ENCODE measurements at places on chromosomes 4 and X.

- DNase-seq = no peak
Observed at GRCh38 chrX:16077811-16078210, 45.6 kb upstream of the GRPR start.

GRCh38 chrX:118493016-118493415 is 2.6 kb upstream of the DOCK11 start:
- DNase-seq = no peak

- no peak for DNase-seq
Observed at GRCh38 chrX:119492463-119492862, 24.2 kb downstream of the SLC25A5 start.

GRCh38 chrX:78769946-78770345 is 22.4 kb downstream of the LPAR4 start:
- DNase-seq = no peak

- DNase-seq = no peak
Observed at GRCh38 chr4:73442275-73442674, 6.3 kb downstream of the AFP start.

DNA sequence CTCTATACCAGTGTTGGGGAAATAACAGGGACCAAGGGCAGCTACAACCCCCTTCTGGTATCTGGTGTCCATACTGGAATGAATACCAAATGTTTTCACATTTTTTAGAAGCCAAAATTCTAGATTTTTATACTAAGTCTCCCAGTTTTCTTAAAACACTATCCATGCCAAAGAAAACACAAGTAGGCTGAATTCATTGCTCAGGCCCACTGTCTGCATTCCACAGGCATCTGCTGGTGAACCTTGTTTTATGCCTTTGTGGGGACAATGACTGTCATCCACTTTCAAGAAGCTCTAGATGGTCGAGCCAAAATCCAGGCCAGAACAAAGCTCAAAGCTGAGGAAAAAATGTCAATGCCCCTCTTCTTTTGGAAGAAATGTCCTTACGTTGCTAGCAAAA is 213.4 kb upstream of the RASGEF1B start:
- DNase-seq = no peak

DNA sequence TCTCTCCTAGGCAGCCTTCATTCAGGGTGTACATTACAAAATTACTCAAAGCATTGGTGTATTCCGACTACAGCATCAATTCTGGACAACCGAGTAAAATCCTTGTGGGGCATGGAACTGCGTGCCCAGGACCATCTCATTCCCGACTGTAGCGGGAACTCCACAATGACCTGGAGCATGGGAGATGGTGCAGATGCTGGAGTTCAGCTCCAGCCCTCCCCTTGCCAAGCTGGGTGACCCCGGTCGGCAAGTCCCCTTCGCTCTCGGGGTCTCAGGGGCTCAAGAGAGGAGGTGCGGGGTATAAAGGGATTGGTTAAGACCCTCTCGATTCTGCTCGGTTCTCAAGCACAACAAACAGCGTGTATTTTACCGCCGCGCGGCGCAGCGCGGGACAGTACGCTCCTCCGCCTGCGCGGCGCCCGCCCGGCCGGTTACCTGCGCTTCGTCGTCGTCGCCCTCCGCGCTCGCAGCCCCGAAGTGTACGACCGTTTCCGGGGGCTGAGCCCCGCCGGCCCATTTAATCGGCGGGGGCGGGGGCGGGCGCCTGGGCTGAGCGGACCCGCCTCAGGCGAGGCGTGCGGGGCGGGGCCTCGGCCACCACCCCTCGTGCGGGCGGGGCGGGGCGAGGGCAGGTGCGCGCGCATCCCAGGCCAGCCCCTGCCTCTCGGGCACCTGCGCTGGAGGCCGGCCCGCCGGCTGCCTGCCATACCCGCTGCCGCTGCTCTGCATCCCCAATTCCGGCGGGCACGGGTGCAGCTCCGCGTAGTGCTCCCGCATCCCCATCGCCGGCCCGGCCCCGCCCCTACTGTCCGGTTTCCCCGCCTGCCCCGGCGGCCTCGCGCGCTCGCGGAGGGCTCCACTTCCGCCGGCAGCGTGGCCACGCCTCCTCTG is at the start of gene G6PD:
Gene G6PD (minus strand): TSS at position 493 of the 891 bp plus-strand sequence. CDS start 691 bp downstream, outside the sequence.
- peak; percentile 58 for DNase-seq

- DNase-seq = no peak
Observed at GRCh38 chr4:130855533-130855932, 1759.6 kb downstream of the C4orf33 start.

DNA sequence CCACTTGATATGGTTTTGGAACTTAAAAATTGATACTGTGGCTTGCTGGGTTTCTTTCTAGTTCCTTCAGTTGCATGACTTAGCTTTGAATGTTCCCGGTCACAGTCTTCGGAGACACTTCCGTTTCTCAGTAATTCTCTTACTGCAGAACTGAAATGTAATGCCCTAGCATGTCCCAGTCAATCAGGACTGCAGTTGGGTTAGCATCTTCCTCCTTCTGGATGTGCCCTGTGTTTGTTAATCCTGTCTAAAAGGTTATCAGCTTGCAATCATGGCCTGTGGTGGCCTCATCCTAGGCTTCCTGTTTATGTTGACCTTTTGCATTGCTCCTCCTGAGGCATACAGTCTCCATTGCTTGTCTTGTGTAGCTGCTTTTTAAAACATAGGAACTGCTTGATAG is 275.9 kb downstream of the ARHGAP10 start:
- DNase-seq = no peak

- DNase-seq = no peak
Observed at GRCh38 chrX:40245488-40246071, 147.8 kb upstream of the BCOR start.

DNA sequence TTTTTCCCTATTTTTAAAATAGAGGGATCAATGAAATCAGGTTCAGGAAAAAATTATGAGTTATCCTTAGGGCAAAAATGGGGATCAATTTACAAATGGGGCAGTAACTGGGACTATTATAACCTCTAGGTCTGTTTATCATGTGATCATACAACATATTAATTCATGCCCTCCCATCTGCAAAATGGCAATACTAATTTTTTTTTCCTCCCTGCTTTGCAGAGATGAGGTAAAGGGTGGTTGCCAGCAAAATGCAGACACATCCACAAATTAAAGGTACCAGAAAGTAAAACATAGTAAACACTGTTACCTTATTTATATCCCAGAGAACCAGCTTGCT is 467 bp downstream of the HSD17B11 start:
- DNase-seq = no peak

DNA sequence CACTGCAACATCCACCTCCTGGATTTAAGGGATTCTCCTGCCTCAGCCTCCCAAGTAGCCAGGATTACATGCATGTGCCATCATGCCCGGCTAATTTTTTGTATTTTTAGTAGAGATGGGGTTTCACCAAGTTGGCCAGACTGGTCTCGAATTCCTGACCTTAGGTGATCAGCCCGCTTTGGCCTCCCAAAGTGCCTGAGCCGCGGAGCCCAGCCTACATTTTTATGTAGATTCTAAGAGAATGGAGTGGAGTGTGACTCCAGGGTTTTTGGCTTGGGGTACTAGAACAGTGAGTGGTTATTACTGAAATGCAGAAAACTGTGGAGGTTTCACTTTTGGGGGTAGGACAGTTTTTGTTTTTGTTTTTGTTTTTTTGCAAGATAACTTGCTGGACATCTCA is 806.0 kb downstream of the ADGRL3 start:
- DNase-seq = no peak

GRCh38 chr4:41851621-41852020 is 83.6 kb upstream of the TMEM33 start:
- no peak for DNase-seq

GRCh38 chr4:20298986-20299385 is 47.3 kb downstream of the SLIT2 start:
- no peak for DNase-seq

GRCh38 chr4:77922158-77923094 is 59.8 kb downstream of the MRPL1 start:
- DNase-seq = no peak

DNA sequence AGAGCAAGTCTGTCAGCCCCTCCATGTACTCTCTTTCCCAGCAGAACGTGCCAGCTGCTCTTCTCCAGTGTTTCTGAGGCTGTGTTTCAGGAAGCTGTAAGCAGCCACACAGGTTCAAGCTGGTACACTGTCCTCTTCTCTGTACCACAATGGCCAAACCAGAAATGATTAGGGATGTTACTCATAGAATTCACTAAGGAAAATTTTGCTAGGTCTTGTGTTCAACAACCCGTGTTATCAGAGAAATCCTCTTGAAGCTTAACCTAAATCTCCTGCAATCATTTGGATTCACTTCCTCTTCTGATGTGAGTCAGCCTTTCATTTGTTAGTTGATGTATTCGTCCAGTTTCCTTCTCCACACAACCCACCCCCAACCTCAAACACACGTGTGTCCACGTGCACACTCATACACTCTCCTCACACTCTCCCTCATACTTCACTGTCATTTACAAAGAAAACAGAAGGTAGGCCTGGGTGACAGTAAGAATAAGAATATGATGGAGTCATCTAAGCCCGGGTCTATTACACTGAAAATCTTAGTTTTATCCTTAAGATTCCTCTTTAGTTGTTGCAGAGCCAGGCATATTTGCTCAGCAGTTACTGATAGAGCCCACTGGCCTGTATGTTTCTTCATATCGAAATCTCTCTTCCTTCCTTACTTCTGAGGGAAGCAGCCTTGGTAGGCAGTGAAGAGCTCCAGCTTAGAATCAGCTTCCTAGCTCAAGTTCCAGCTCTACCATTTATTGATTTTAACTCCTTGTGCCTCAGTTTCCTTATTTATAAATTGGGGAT is 63.4 kb downstream of the DCUN1D4 start:
- DNase-seq = no peak

DNA sequence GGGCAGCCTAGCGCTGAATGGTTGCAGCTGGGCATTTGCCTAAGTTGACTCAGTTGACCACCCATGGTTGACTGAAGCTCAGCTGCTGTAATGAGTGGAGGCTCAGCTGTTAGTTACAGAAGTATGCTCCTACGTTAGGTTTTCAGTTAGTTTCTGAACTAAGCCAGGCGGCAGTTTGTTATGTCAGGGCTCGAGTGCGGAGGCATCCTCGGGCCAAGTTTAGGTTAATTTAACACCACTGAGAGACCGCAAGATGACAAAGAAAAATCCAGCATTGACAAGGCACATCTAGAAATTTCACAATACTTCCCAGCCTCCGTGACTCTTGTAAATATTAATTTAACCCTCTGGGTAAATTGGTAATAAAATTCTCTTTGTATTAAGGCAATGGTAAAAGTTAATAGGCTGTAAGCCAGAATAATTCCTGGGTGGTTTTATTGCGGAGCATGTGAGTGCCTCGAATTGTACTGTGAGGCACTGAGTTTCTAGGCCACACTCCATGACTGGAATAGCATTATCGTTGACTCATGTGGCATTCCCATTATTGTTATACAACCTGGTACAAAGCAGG is 33.1 kb upstream of the CDKN2AIP start:
- no peak for DNase-seq

DNA sequence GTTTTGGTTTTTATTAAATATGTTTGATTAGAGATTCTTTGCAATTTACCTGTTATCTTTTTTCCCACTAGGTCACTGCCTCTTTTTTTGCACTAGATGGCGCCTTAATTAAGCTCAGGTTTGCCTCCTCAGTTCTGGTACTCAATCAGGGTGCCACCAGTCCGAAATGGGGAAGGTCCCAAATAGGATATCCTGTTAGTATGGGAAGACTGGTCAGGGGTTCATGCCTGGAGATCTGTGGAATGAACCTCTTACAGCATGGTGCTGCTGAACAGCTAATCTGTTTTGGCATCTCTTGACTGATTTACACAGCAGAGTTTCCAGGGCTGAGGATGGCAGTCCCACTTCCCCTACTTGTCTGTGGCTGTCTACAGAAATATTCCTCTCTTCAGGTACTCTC is 24.2 kb upstream of the VSIG1 start:
- no peak for DNase-seq

DNA sequence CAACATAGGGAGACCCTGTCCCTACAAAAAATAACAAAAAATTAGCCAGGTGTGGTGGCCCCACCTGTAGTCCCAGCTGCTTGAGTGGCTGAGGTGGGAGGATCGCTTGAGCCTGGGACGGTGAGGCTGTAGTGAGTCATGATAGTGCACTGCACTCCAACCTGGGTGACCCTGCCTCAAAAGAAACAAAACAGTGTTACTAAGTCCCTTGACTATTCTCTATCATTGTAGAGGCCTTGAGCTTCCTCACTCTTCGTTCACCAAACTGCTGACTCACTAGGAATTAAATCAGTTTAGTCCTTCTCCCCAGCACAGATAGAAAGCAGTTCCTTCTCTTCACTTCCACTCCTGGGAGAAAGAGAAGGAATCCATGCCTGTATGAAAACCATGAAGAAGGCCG is 14.5 kb downstream of the CDS1 start:
- DNase-seq = no peak

- no peak for DNase-seq
Observed at GRCh38 chrX:46637938-46638337, 64.4 kb downstream of the CHST7 start.

- DNase-seq = no peak
Observed at GRCh38 chrX:135581496-135581895, 61.0 kb downstream of the INTS6L start.

DNA sequence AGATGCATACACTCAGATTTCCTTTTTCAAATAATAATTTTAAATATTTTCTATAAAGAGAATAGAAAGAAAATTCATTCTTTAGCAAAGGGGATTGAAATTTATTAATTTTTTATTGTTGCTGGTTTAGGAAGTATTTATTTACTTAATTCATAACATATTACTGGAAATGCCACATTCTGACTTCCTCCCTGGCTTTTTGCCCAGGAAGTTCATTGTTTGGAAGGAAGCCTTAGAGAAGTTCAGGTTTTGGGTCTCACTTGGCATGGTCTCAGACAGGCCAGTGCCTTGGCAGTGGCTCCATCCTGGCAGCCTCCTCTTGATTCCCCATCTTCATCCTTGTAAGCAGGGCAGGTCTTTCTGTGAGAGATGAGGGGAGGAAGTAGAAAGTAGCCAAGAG is 50.5 kb downstream of the IL15 start:
- no peak for DNase-seq

- no peak for DNase-seq
Observed at GRCh38 chrX:426881-427280, 40.2 kb upstream of the PPP2R3B start.

All from progenitor cell of endocrine pancreas (in vitro differentiated cells).